ENCODE measurements at places on chromosomes 4 and X.

- no peak for DNase-seq
Observed at GRCh38 chrX:113001836-113002235, 161.2 kb upstream of the AMOT start.

DNA sequence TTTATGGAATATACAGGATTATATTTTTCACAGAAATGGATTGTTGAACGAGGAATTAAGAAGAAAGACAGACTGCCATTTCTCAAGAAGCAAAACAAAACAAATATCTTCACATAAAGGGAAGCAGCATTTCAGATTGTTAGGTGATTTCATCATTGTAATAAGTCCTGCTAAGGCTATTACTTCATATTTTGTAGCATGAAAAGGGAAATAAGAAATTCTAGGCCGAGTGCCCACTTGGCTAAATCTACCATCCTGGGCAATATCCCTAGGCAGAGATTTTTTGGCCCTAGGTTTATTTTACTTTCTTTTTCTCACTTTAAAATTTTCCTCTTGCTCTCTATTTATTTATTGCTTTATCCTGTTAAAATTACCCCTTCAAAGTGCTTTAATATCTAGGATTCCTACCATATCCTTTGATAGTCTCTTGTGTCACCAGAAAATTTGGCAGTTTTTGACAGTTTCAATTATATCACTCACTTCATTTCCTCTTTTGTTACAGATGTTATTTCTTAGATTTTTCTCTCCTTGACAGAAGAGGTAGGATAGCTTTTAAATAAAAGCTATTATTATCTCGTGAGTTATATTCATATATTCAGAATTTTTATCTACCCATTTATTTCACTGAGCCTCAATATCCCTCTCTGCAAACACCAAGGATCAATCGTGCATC lies 142.3 kb downstream of the PDGFC start:
- DNase-seq, result no peak

DNA sequence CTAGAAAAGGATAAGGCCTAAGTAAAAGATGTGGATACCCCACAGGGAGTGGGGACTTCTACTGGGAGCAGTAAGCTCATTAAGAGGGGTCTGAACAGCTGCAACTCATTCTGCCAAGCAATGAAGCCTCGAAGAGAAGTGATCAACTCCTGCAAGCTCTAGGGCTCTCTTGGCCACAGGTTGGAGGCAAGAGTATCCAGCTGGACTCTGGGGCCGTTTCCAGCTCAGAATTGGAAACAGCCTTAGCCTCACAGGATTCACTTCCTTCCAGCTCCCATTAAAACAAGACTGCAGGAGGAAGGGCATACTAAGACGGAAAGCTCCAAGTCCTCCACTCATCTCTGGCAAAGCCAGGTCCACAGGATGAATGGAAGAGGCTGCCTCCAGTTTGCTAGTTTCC lies 126.3 kb downstream of the ATG4A start:
- no peak for DNase-seq

- no peak for DNase-seq
Observed at GRCh38 chrX:147894366-147894963, 17.3 kb upstream of the FMR1 start.

GRCh38 chr4:157912212-157912611 lies 260.6 kb downstream of the GASK1B start:
- no peak for DNase-seq

DNA sequence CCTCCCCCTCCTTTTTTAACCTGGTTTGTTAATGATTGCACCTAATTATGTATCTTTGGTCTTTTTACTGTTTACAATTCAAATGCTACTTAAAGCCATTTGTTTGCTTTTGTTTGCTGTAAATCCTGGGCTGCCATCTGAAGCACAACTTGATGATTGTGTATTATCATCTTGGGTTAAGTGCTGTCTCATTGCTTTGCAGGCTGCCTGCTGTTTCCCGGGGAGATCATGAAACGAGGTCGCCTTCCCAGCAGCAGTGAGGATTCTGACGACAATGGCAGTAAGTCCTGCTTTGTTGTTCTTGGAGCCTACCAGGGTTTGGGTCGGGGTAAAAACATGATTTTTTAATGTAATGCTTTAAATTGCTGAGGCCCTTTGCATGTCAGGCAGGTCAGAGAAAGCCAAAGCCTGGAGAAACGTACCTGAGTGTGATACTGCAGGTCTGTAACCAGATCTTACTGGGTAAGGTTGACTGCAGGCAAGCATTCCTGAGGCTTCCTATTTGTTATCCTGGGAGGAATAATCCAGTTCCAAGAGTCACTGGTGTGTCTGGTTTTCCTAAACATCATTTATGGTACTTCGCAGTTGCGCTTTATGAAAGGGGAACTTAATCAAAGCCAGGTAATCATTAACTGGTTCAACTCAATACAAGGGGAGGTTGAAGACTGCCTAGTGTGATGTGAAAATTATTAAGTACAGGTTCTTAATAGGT lies 22.2 kb downstream of the JADE1 start:
- no peak for DNase-seq

GRCh38 chrX:720825-721224 lies 90.2 kb downstream of the SHOX start:
- no peak for DNase-seq

DNA sequence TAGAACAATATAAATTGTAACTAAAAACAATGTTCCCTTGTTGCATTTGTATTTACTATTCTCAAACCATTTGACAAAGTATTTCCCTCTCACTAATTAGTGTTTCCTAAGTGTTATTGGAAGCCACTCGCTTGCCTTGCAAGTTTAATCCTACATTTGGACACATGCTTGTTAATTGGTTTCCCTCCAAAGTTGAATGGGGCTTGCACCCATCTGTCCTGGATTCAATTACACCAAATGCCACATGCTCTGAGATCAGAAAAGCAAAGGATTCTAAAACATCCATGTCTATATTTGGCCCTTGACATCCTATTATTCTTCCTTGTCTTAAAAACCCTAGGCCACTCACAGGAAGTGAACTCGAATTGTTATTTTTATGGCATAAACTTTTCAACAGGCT lies 146.6 kb downstream of the AMELX start:
- no peak for DNase-seq

DNA sequence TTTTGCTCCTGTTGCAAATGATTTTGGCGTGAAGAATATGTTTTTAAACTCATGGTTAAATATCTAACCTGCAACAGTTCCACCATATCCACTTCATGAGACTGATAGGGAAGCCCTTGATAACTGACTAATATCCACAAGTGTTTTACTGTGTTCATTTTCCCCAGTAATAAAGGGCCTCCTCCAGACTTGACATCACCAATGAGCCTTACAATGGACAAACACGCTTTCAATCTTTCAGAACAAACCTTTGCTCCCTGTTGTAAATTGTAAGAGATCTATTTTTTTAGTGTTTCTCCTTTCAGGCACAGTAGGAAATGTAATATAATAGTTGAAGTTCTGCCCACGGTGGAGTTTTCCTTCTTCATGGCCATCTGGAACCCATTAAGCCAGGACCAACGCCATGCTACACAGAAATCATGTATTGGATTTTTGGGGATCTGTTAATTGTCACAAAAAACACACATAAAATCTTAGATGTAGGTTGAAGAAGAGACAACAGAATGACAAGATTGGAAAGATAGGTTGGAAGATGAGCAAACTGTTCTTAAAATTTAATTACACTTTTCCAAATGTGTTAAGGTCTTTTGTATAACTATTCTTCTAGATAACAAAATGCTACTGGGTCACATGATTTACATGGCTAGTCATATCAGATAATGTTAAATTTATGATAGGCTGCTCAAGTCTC lies 1030.1 kb downstream of the FSTL5 start:
- DNase-seq, result no peak

DNA sequence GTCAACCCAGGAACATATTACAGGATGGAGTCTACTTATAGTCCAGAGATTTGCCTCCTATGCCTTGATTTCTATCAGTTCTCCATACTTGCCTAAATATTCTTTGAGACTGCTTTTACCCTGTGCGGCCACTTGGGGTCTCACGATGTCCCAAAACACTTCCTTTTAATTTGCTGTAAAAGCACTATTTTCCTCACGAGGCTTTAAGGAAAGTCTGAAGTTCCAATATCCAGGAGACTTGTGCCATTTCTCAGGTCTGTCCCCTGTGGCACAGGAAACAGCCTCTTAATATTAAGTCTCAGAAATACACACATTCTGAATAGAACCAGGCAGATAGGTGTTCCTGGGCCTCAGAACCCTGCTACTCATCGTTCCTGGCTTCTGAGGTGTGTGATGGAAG lies 142.9 kb downstream of the TMEM164 start:
- DNase-seq, result no peak

- DNase-seq, result no peak
Observed at GRCh38 chrX:120242813-120243212, 7.8 kb upstream of the ZBTB33 start.

DNA sequence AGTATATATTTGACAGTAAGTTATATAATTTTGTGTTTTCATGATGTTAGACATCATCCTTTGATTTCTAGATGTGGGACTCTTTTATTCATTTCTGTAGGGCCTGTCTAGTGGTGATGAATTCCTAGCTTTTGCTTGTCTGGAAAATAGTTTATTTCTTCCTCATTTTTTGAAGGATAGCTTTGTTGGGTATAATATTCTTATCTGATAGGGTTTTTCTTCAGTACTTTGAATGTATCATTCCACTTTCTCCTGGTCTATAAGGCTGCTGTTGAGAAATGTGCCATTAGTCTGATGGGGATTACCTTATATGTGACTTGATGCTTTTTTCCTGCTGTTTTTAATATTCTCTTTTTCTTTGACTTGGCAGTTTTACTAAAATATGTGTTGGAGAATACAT lies 1104.5 kb downstream of the FAT4 start:
- DNase-seq, result no peak

DNA sequence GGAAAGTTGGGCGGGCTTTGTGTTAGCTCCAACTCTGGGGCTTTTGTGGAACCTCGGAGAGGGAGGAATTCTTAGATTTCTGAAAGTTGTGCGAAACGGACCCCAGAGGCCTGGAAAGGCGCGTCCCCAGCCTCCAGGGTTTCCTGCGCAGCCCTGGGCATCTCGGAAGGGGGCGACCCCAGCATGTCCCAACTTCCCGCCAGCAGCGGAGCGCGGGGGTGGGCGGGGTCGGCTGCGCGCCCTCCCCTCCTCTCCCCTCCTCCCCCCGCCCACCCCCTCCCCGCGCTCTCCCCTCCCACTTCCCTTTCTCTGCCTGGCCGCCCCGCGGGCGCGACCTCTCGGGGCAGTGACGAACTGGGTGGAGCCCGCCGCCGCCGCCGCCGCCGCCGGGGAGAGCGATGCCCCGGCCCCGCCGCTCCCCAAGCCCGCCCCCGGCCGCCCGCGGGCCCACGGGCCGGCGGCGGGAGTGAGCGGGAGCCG lies 16.8 kb downstream of the PTTG2 start:
- DNase-seq, result peak; percentile 35

DNA sequence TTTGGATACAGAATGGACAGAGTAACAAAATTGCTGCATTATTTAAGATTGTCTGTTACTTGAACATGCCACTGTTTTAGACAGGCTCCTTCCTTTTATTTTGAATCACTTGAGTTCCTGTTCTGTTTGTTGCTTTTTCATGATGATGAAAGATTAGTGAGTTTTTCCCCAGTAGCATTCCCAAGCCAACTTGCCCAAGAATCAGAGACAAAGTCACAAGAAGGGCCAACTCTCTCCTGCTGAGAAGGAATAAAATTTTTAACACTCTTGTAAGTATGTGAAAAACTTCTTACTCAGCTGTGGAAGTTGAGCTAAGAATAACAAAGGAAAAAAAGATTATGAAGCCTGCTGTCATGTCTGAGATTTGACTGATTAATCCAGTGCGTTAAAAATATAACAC lies 104.2 kb downstream of the KLHL8 start:
- no peak for DNase-seq

DNA sequence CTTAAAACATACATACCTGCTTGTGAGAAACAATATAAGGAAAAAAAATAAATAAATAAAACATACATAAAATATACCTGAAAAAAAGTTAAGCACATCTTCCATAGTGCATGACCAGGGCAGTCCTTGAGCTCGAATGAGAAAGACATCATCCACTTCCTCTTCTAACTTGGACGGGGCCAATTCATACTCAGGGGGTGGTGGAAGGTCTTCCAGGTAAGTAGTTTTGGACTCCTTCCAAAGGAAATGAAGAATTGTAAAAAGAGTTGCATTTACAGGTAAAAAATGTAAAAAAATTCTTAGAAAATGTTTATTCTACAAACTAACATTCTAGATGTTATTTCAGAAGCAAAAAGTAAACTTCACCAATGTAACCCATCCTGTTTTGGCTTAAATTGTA lies 3.6 kb downstream of the GRSF1 start:
- DNase-seq, result no peak

DNA sequence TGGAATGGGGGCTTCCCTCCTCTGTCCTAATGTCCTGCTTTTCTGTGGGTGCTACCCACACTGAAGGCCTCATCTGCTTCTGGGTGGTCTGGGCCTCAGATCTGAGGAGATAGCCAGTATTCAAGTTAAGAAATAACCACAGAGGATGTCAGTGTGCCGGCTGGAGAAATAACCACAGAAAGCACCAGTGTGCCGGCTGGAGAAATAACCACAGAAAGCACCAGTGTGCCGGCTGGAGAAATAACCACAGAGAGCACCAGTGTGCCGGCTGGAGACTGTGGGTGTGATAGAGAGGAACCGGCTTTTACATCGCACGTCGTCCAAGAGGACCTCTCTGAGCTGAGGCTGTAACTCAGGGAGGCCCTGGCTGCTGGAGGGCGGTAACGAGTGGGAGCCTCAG lies 65.7 kb upstream of the PSAPL1 start:
- no peak for DNase-seq
